ENCODE measurements at places on chromosomes 4 and X.

DNA sequence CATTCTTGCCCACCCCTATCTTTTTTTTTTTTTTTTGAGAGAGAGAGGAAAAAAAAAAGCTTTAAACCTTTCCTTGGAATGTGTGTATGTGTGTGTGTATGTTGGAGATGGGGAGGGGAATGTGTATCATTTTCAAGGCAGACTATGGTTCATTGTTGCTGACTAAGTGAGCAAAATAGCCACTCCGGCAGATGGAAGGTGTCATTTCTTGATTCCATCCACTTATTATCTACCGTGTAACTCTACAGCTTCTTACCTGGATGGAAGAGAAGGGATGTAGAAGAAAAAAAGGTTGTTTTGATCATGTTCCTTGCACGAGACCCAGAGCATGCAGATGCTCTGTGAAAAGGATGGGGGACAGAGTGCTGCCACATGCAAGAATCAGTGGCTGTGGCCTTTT, 5.9 kb upstream of the GK2 start:
- H3K4me3 ChIP-seq = no peak overlapping the region
- H3K27me3 ChIP-seq = no peaks in the 10 kb centered on the region
- no peak for DNase-seq
- H3K27ac ChIP-seq = no peak overlapping the region

- H3K27me3 ChIP-seq = no peaks in the 10 kb centered on the region
- H3K4me3 ChIP-seq = no peak overlapping the region
- no peaks in the 10 kb centered on the region for H3K4me1 ChIP-seq
These were observed 71.2 kb downstream of the LNX1 start for GRCh38 chr4:53520116-53520515.

GRCh38 chr4:42638993-42639392, 17.9 kb downstream of the ATP8A1 start:
- no peak for DNase-seq
- H3K4me3 ChIP-seq = no peak overlapping the region
- H3K27me3 ChIP-seq = no peaks in the 10 kb centered on the region
- no peaks in the 10 kb centered on the region for H3K4me1 ChIP-seq
- no peak overlapping the region for H3K27ac ChIP-seq
- no peaks in the 10 kb centered on the region for H3K36me3 ChIP-seq

DNA sequence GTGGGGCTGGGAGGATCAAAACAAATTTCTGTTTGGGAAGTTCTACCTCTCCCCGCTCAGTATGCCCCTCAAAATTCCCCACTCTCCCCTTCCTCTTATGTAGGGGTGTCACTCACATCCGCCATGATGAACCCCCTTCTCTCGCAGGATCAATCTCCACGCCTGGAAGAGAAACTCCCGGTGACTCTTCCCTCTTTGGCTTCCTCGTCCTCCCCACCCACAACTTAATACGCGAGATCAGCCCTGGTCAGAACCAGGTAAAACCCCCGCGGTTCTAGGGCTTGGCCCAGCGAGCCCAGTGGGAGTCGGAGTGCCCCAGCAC, 427 bp downstream of the LAMTOR3 start:
- H3K36me3 ChIP-seq = peaks cover 14% of the 10 kb centered on the region
- peaks cover 51% of the 10 kb centered on the region for H3K4me1 ChIP-seq
- DNase-seq = no peak
- H3K27me3 ChIP-seq = no peaks in the 10 kb centered on the region
- peak overlapping the region; percentile 97 for H3K4me3 ChIP-seq

DNA sequence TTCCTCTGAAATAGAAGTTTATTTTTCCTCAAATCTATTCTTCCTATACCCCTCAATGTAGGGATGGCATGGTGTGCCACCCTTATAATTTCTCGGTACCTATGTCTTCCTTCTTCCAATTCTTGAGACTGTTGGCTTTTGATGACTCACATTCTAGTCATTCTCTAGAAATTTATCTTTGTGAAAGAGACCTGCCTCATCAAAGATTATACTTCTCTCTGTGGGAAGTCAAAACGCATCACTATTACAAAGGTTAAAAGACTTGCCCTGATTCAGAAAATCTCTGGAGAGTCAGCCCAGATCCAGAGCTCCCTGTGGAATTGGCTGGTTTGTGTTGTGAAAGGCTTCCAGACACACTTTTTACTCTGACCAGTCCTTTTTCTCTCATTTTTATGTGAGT, 65.9 kb upstream of the FSTL5 start:
- H3K36me3 ChIP-seq = no peaks in the 10 kb centered on the region
- no peak for DNase-seq

- DNase-seq = no peak
- peaks cover 32% of the 10 kb centered on the region for H3K4me1 ChIP-seq
- no peaks in the 10 kb centered on the region for H3K36me3 ChIP-seq
- no peaks in the 10 kb centered on the region for H3K27me3 ChIP-seq
- no peak overlapping the region for H3K27ac ChIP-seq
These were observed 8.2 kb downstream of the RTL3 start for GRCh38 chrX:78650906-78651437.

DNA sequence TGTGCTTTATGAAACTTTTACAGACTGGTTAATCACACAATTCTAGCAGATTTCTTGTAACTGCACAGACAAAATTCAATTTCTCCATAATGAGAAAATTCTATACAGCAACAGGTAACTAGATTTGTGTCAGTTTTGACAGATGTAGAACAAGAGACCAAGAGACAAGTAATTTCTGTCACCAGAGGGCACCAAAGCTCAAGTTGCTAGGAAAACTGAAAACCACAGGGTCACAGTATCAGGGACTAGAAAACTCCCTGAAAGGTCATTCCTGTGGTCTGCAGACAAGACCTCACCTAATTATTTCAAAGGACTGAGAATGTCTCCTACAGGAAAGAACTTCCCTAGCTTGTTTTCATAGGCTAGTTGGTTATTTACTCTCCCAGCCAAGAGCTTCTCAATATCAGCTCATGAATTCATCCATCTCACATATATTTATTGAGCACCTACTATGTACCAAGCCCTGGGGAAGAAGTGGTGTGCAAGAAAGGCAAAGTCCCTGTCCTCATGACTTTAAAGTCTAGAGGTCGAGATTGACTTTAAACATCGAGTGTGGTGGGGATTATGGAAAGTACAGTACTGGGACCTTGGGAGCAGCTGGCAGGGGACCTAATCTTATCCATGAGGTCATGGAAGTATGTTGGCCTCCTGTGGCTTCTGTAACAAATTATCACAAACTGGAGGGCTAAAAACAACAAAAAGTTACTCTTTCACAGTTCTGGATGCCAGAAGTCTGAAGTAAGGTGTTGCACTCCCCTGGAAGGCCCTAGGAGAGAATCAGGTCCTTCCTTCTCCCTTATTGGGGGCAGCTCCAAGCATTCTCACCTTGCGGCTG, 47.8 kb upstream of the SETD7 start:
- H3K4me3 ChIP-seq = no peak overlapping the region
- no peaks in the 10 kb centered on the region for H3K4me1 ChIP-seq
- no peaks in the 10 kb centered on the region for H3K36me3 ChIP-seq
- DNase-seq = no peak
- H3K27me3 ChIP-seq = no peaks in the 10 kb centered on the region
- no peak overlapping the region for H3K27ac ChIP-seq

DNA sequence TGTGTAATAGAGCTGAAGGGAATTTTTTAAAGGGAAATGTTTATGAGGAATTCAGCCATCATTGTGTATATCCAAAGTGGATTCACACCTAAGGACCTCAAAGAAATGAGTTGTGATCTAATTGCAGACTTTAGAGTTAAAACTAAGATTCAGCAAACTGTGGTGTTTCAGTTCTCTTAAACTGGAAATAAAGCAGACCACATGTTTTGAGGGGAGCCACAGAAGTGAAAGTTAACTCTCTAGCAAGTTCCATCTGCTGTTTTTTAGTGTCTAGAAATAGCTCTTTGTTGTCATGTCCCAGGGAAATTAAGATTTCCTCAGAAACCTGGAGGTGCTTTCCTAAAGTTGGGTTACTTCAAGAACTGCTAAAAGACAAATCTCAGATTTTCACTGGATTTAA, 97.3 kb upstream of the DDX3X start:
- no peak overlapping the region for H3K4me3 ChIP-seq
- no peak for DNase-seq
- no peaks in the 10 kb centered on the region for H3K27me3 ChIP-seq
- H3K4me1 ChIP-seq = no peaks in the 10 kb centered on the region
- no peaks in the 10 kb centered on the region for H3K36me3 ChIP-seq

- H3K27me3 ChIP-seq = no peaks in the 10 kb centered on the region
- H3K4me1 ChIP-seq = no peaks in the 10 kb centered on the region
- H3K4me3 ChIP-seq = no peak overlapping the region
- no peak overlapping the region for H3K27ac ChIP-seq
- H3K36me3 ChIP-seq = no peaks in the 10 kb centered on the region
- DNase-seq = no peak
These were observed 66.8 kb upstream of the EXOC1L start for GRCh38 chr4:55752810-55753209.

GRCh38 chrX:123324625-123325024, 140.5 kb downstream of the GRIA3 start:
- no peak overlapping the region for H3K27ac ChIP-seq
- no peak overlapping the region for H3K4me3 ChIP-seq
- no peaks in the 10 kb centered on the region for H3K27me3 ChIP-seq
- DNase-seq = no peak
- no peaks in the 10 kb centered on the region for H3K4me1 ChIP-seq
- no peaks in the 10 kb centered on the region for H3K36me3 ChIP-seq

GRCh38 chr4:38145033-38145678, 185.0 kb downstream of the PTTG2 start:
- no peak overlapping the region for H3K27ac ChIP-seq
- no peak overlapping the region for H3K4me3 ChIP-seq
- H3K4me1 ChIP-seq = peaks cover 9% of the 10 kb centered on the region
- H3K27me3 ChIP-seq = no peaks in the 10 kb centered on the region

DNA sequence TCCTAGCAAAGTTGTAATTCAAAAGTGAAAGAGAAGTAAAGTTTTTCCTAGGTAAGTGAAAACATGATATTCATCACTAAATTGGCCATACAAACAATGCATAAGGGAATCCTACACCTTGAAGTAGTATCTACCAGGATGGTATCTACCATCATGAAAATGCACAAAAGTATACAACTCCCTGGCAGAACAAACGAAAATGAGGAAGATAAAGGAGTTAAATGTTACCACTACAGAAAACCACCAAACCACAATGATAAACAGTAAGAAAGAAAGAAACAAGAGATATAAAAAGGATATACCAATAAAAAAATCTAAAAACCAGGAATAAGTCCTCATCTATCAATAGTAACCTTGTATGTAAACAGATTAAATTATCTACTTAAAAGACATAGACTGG, 26.9 kb downstream of the GK2 start:
- H3K36me3 ChIP-seq = no peaks in the 10 kb centered on the region
- H3K4me3 ChIP-seq = no peak overlapping the region
- DNase-seq = no peak
- H3K27ac ChIP-seq = no peak overlapping the region
- no peaks in the 10 kb centered on the region for H3K27me3 ChIP-seq

DNA sequence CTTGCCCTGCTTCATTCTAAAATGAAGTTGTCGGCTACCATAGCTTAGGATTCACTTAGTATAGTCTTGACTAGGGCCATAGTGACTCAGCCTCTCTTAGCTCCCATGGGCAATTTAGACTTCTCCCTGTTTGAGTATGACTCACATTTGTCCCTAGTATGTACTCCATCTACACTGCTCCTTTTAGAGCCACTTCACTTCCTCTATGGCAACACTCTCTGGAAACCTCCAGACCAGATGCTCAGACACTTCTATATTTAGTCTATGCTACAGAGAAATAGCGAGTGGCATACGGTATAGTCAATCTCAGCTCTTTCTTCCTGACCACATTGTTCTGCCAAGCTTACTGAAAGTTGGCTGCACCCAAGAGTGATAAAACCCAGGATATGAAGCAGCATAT, 11.2 kb downstream of the MEPE start:
- no peaks in the 10 kb centered on the region for H3K36me3 ChIP-seq
- H3K27ac ChIP-seq = no peak overlapping the region
- H3K4me3 ChIP-seq = no peak overlapping the region
- no peak for DNase-seq
- H3K4me1 ChIP-seq = peaks cover 12% of the 10 kb centered on the region
- no peaks in the 10 kb centered on the region for H3K27me3 ChIP-seq

DNA sequence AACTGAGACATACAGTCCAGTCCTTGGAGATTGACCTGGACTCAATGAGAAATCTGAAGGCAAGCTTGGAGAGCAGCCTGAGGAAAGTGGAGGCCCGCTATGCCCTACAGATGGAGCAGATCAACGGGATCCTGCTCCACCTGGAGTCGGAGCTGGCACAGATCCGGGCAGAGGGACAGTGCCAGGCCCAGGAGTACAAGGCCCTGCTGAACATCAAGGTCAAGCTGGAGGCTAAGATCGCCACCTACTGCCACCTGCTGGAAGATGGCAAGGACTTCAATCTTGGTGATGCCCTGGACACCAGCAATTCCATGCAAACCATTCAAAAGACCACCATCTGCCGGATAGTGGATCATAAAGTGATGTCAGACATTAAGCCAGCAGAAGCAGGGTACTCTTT, 20.4 kb upstream of the FRMPD3 start:
- no peaks in the 10 kb centered on the region for H3K36me3 ChIP-seq
- H3K4me1 ChIP-seq = no peaks in the 10 kb centered on the region
- DNase-seq = no peak
- H3K4me3 ChIP-seq = no peak overlapping the region
- H3K27ac ChIP-seq = no peak overlapping the region

DNA sequence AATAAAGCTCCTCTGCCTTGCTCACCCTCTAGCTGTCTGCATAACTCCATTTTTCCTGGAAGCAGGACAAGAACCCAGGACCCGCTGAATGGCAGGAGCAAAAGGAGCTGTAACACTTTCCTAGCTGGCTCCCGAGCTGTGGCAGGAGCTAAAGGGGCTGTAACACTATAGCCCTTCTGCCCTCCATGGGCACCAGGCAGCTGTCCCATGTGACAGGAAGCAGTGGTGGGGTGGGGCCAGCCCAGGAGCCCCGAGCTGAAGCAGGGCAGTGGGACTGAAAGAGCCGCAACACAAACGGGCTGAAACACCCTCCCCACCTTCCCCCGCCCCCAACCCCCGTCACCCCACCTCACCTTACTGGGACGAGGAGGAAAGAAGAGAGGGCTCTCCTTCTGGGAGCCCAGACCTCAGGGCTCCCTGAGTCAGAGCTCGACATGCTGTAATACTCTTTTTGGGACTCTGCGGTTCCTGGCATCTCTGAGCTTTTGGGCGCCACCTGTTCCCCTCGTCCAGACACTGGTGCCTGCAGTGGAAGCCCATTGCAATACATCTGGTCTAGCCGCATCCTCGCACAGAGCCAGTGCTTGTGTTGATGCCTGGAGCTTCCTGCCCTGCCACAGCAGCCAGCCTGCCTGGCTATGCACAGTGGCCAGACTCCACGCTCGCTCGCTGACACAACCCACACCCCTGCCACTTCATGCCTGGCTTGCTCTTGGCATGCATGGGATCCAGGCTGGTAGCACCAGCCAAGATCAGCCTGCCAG, 39.4 kb downstream of the PPM1K start:
- DNase-seq = no peak
- no peaks in the 10 kb centered on the region for H3K27me3 ChIP-seq
- H3K27ac ChIP-seq = no peak overlapping the region
- no peaks in the 10 kb centered on the region for H3K4me1 ChIP-seq

- H3K27me3 ChIP-seq = no peaks in the 10 kb centered on the region
- H3K27ac ChIP-seq = no peak overlapping the region
- H3K36me3 ChIP-seq = peaks cover 12% of the 10 kb centered on the region
- no peaks in the 10 kb centered on the region for H3K4me1 ChIP-seq
- H3K4me3 ChIP-seq = no peak overlapping the region
These were observed 12.0 kb downstream of the MAB21L2 start for GRCh38 chr4:150593996-150594395.

- H3K27me3 ChIP-seq = no peaks in the 10 kb centered on the region
- no peak overlapping the region for H3K4me3 ChIP-seq
- DNase-seq = no peak
- H3K4me1 ChIP-seq = no peaks in the 10 kb centered on the region
- H3K27ac ChIP-seq = no peak overlapping the region
- H3K36me3 ChIP-seq = no peaks in the 10 kb centered on the region
These were observed 34.8 kb upstream of the CXCL6 start for GRCh38 chr4:73801692-73802091.

- H3K27ac ChIP-seq = peak overlapping the region; percentile 89
- no peaks in the 10 kb centered on the region for H3K27me3 ChIP-seq
- H3K4me1 ChIP-seq = peaks cover 91% of the 10 kb centered on the region
These were observed 99.8 kb downstream of the ARHGAP10 start for GRCh38 chr4:147831551-147832171.

Measured in esophagus muscularis mucosa (tissue), 4 donors.